Left renal cortex interstitium (tissue), 4 donors: ENCODE measurements at places on chromosomes 1 and 21. TPM values are rescaled to one million over a fixed set of nuclear protein-coding genes. Genes with fewer than 3 reads are reported as not detected.

Gene CACHD1
- 58.3 TPM for polyA plus RNA-seq

Gene KRTAP12-2
- not detected for polyA plus RNA-seq

Gene CCDC185
- 0.08 TPM for polyA plus RNA-seq

Gene ENAH
- 97.9 TPM for polyA plus RNA-seq

Gene B3GALT2
- 17.8 TPM for polyA plus RNA-seq

Gene GJA8
- 0.87 TPM for polyA plus RNA-seq

Gene PTGFR
- polyA plus RNA-seq, result 0.17 TPM

Gene INTS3
- 78.9 TPM for polyA plus RNA-seq

Gene ACTL8
- polyA plus RNA-seq, result not detected

Gene MX2
- 1.4 TPM for polyA plus RNA-seq

Gene LRRC7
- 12.9 TPM for polyA plus RNA-seq

Gene FPGT
- 30.3 TPM for polyA plus RNA-seq

Gene OLIG2
- polyA plus RNA-seq, result not detected

Gene NAXE
- 73.4 TPM for polyA plus RNA-seq

Gene SLAMF7
- 0.32 TPM for polyA plus RNA-seq

Gene E2F2
- 5.4 TPM for polyA plus RNA-seq

Gene MACO1
- 25.9 TPM for polyA plus RNA-seq

Gene ITGB2
- polyA plus RNA-seq, result 9.2 TPM

Gene KANK4
- 30.1 TPM for polyA plus RNA-seq

Gene SYPL2
- polyA plus RNA-seq, result 5.6 TPM

Gene PADI3
- 0.11 TPM for polyA plus RNA-seq

Gene RGS4
- 13.2 TPM for polyA plus RNA-seq

Gene OR2M2
- not detected for polyA plus RNA-seq

Gene RAB7B
- polyA plus RNA-seq, result 3.0 TPM

Gene ARHGEF16
- 23.9 TPM for polyA plus RNA-seq

Gene S100A7A
- polyA plus RNA-seq, result not detected

Gene OR2T2
- polyA plus RNA-seq, result not detected

Gene OR14I1
- polyA plus RNA-seq, result not detected

Gene RGS13
- not detected for polyA plus RNA-seq

Gene CFAP107
- 1.1 TPM for polyA plus RNA-seq

Gene RXFP4
- polyA plus RNA-seq, result 0.19 TPM

Gene FAM43B
- 2.0 TPM for polyA plus RNA-seq

Gene CYP4A22
- polyA plus RNA-seq, result 8.5 TPM

Gene PCSK9
- polyA plus RNA-seq, result 1.2 TPM

Gene TAS1R1
- polyA plus RNA-seq, result 0.10 TPM

Gene C1QC
- polyA plus RNA-seq, result 10.8 TPM
